ENCODE measurements at places on chromosomes 3 and 15. TPM values are rescaled to one million over a fixed set of nuclear protein-coding genes. Genes with fewer than 3 reads are reported as not detected.
A peak's percentile ranks its signal among the peaks of the same experiment; 100 is the strongest.

CCDC191 gene
- 3.2 TPM for total RNA-seq

RAB5A gene
- total RNA-seq = 75.1 TPM

UROC1 gene
- not detected for total RNA-seq

NPHP3 gene
- total RNA-seq = 31.1 TPM

DBR1 gene
- 11.0 TPM for total RNA-seq

DNA sequence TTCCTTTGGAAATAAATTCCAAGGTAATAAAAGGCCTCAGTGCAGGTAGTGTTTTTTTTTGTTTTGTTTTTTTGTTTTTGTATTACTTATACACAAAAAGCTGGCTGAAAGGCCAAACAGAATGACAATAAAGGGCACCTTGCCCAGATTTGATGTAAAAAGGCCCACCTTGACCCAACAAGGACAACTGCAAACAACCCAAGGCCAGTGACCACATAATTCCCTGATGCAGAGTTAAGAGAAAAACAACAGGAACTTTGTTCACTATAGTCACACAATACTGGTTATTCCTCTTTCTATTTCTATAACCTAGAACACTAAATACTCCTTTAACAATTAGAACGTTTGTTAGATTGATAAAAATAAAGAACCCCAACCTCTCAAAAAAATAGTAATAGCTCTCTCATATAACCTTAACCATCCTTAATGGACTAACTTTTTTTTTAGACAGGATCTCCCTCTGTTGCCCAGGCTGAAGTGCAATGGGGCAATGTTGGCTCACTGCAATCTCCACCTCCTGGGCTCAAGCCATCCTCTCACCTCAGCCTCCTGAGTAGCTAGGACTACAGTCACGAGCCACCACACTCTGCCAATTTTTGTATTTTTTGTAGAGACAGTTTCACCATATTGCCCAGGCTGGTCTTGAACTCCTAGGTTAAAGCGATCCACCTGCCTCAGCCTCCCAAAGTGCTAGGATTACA, 113.3 kb downstream of the MAGI1 start:
- no peak for DNase-seq

- no peak for DNase-seq
Observed at GRCh38 chr3:169945313-169945712, 21.3 kb upstream of the SEC62 start.

DNA sequence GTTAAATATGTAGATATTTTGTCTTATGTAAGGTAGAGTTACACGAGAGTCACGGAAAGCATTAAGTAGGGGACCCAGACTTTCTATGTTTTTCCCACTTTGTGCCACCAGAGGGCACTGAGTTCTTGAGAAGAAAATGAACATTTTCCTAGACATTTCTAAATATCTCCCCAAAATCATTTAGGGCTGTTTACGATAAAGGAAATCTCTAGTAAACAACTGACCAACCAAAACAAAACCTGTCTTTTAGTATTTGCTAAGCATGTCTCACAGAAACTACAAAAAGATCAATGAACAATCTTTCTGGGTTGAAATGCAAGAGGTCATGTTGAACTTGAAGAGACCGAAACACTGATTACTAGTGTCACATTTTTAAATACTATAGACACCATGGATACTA, 16.1 kb downstream of the POU1F1 start:
- no peak for DNase-seq

DNA sequence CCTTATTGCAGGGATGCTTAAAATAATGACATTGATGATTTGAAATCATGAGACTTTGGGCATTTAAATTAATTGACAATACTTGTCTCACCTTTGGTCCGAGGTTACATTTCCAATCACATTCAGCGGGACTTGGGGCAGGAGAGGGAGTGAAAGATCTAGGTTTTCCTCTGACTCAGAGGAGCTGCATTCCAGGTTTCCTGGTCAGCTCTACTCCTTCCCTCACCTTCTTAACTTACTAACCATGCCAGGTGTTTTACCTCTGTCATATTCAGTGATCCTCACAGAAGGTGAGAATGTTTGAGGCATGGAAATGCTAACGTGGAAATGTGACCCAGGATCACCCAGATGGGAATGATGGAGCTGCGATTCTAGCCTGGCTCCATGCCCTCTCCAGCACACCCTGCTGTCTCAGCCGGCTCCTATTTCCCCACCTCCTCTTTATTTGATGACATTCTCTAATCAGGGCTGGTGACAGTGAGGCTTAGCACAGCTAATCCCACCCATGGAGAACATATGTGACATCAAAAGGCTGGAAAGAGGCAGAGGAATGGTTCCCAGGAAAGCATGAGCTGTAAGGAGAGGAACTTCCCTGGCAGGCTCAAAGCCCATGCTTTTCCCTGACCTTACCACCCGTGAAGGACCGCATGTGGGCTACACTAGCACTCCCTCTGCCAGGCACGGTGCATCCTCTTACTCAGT, 38.7 kb downstream of the THSD4 start:
- peak; percentile 87 for DNase-seq

DNA sequence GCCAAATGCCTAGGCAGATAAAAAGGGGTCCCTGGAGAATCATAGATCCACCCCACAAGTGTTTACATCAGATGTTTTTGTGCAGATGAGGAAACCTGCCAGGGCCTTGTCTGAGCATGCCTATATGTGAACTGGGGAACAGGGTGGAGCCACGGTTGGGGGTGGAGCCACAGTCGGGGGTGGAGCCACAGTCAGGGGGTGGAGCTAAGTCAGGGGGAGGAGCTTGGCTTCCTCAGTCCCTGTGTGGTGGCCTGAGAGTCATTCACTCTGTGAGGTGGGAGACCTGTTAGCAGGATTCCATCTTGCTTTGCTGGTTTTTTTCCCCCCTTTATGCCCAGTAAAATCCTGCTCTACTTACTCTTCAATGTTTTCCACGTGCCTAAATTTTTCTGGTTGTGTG, 57.8 kb upstream of the TGFBR2 start:
- DNase-seq = no peak

GRCh38 chr3:195475614-195476013, 32.8 kb upstream of the ACAP2 start:
- peak; percentile 37 for DNase-seq

DNA sequence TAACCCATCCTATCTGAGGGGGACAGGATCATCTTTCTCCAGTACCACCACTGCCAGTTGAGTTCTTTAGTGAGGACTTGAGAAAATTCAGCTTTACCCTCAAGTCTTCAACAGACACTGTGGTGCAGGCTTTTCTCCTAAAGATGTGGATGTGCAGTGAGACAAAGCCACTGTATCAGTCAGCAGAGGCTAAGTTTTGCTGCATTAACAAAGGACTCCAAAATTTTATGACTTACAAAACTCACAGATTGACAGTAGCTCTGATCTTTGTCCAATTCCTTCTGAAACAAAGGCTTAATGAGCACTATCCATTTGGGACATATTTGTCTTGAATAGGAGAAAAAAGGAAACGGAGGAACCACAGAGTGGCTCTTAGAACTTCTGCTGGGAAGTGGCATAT, 87.9 kb downstream of the MITF start:
- no peak for DNase-seq

DNA sequence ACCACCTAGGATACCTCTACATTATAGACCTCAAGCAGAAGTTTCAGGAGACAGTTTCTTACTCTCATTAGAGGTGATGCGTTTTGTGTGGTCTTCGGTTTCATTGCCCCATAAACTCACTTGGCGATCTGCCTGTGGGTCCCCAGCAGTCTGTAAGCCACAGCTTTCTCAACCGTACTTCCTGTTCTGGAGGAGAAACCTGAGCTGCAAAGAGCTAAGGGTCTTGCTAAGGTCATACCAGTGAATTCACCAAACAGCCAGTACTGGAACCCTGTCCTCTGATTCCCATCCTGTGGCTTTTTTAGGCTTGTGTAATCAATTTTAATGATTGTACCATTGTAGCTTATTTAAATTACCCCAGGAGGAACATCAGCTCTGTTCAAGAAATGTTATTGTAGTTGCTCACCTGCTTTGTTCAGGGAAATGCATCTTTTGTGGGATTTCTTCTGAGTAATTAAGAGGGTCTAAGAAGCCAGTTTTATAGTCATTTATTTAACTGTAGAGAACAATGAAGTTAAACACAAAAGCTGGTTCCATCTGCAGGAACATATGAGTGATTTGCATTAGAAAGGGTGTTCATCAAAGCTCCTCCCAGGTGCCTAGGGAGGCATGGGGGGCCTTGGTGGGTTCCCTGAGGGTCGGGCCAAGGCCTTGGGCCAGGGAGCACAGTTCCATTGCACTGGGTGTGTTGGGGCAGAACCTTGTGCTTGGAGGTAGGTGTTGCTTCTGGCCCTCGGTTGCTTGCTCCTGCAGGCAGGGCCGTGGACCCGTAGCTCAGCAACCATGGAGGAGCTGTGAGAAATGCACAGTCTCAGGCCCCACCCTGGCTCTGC, 69.6 kb downstream of the APBA2 start:
- peak; percentile 21 for DNase-seq

DNA sequence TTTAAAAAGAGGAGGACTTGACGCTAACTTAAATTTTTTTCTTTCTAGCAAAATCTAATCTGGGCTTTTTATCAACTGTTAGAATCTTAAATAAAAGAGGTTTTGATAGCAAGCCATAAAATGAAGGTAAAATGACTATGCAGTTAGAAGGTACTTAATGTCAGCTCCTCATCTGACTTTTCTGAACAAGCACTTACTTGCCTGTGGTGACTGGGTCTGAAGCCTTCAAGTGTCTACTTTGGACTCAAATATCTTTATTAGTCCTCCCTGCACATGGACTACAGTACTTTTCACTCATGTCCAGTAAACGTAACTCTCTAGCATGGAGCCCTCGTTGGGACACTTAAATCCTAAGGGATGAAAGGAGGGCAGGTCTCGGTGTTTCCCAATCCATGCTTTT, 135.9 kb downstream of the P2RY1 start:
- DNase-seq = no peak

- no peak for DNase-seq
Observed at GRCh38 chr15:40877694-40878093, 3.7 kb upstream of the RHOV start.

DNA sequence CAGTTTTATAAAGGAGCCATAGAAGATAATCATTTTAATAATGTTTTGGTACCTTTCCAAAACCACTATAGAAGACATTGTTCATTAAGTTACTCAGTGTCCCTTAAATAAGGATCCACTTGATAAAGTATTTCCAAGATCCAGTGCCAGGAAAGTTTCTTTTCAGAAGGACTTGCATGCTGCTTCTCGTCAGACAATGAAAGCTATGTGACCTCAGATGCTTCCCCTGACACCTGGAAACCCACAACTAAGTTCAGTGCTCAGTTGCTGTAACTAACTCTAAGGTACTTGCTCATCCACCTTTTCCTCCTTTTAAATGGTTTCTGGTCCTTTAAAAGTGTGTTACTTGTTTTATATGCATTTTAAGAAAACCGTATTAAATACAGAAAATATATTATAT, 7.3 kb downstream of the SSR3 start:
- no peak for DNase-seq

GRCh38 chr3:53100818-53101466, 29.3 kb downstream of the RFT1 start:
- DNase-seq = no peak

- DNase-seq = no peak
Observed at GRCh38 chr3:58998476-58999117, 51.2 kb downstream of the CFAP20DC start.

- DNase-seq = no peak
Observed at GRCh38 chr3:57065588-57065987, 5.1 kb downstream of the SPATA12 start.

Data from esophagus muscularis mucosa (tissue), 4 donors.